ENCODE measurements at places on chromosomes 7 and 10.

DNA sequence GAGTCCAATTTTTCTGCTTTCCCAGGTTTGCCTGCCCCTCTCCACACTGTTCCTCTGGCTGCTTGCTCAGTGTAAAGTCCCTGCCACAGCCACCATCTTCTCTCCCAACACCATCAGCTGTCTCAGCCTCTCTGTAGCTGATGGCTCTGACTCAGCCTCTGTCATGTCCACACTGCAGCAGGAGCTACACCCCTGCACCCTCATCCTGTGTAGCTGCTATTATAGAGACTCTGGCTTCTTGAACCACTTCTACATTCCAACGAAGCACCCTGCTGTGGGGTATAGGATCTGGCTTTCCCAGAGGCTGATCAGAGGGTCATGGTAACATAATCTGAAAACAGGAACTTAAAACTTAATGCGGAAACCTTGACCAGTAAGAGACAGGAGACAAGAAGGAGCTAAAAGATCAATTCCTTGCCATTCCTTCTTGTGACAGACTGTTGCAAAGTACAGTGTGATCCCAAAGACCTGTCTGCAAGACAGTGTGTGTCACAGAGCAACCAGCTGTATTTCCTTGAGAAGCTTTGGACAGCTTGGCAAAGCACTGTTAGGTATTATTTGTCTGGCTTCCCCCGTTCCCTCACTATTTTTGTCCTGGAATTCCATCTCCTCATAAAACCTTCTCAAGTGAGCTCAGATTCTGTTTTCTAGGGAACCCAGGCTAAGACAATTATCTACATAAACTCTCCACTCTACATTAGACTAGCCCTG is 42.3 kb downstream of the NRCAM start:
- DNase-seq = peak; percentile 18

DNA sequence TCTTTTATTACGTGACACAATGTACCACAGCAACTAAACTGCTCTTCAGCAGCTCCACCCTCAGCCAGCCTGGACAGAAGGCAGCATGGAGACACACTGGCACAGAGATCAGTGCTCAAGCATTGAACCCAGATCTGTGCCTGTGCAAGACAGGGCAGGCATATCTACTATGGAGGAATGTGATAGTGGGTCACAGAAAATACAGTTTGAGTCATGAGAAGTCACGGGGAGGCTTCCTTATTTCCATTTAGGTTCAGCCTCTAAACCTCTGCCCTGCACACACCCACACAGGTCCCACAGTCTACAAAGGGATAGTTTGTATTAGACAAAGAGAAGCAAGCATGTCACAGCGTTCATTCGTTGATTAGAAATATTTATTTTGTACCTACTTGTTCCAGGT is 187.4 kb upstream of the AGR3 start:
- no peak for DNase-seq

GRCh38 chr10:89652806-89653370 is 7.8 kb upstream of the PANK1 start:
- DNase-seq = no peak

GRCh38 chr7:108071551-108071950 is 58.6 kb downstream of the LAMB4 start:
- no peak for DNase-seq

DNA sequence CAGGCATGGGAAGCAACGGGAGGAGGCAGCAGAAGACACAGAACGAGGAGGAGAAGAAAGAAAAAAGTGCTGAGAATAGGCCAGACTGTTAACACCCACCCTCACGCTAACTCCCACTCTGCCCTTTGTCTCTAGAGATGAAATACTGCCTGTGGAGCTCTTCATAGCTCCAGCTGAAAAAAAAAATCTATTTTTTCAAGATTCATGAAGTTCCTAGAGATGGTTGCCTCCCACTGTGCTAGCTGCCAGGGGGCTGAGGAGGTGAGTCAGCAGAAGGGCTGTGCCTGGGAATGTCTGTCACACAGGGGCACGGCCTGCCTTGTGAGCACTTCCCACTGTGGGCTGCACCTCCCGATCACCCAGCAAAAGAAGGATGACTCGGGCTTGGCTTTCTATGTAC is 144.5 kb downstream of the RNF216 start:
- peak; percentile 94 for DNase-seq

GRCh38 chr10:111650088-111650487 is 533.5 kb downstream of the GPAM start:
- no peak for DNase-seq

DNA sequence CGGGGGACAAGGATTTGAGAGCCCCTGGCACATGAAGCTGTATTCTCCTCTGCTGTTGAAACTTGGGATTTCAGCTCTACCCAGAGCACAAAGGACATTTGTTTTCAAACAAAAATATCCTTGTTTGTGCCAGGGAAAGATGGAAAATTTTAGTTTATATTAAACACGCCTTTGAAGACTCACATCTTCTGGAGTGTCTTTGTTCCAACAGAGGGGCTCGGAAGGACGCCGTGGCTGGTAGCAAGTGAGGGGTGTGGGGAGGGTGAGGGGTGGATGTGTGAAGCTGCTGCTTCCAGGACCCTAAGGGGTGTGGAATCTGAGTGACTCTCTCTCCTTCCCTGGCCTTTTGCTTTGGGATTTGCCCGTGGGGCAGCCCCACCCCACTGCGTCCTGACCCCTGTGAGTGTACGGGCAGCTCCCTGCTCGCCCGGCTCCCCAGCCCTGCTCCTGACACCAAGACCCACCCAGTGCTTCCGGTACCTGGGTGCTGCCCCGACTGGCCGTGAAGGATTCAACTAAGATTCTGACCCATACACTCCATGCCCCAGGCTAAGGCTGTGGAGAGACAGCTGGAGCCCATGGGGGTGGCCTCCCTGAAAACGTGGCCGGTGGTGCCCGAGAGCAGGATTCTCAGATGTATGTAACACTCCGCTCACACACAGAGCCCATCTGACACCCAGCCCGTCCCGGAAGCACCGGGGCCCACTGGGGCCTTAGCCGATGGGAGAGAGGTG is 59.6 kb downstream of the ZRANB1 start:
- DNase-seq = no peak

DNA sequence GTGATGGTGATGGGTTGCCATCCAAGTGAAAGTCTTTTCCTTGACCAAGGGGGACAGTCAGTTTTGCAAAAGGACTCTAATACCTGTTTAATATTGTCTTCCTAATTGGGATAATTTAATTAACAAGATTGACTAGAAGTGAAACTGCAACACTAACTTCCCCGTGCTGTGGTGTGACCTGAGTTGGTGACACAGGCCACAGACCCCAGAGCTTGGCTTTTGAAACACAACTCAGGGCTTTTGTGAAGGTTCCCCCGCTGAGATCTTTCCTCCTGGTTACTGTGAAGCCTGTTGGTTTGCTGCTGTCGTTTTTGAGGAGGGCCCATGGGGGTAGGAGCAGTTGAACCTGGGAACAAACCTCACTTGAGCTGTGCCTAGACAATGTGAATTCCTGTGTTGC is 6.9 kb downstream of the PPIF start:
- no peak for DNase-seq

GRCh38 chr7:2190531-2190930 is 42.2 kb downstream of the MAD1L1 start:
- no peak for DNase-seq

GRCh38 chr7:22487978-22488642 is 11.9 kb downstream of the STEAP1B start:
- no peak for DNase-seq

DNA sequence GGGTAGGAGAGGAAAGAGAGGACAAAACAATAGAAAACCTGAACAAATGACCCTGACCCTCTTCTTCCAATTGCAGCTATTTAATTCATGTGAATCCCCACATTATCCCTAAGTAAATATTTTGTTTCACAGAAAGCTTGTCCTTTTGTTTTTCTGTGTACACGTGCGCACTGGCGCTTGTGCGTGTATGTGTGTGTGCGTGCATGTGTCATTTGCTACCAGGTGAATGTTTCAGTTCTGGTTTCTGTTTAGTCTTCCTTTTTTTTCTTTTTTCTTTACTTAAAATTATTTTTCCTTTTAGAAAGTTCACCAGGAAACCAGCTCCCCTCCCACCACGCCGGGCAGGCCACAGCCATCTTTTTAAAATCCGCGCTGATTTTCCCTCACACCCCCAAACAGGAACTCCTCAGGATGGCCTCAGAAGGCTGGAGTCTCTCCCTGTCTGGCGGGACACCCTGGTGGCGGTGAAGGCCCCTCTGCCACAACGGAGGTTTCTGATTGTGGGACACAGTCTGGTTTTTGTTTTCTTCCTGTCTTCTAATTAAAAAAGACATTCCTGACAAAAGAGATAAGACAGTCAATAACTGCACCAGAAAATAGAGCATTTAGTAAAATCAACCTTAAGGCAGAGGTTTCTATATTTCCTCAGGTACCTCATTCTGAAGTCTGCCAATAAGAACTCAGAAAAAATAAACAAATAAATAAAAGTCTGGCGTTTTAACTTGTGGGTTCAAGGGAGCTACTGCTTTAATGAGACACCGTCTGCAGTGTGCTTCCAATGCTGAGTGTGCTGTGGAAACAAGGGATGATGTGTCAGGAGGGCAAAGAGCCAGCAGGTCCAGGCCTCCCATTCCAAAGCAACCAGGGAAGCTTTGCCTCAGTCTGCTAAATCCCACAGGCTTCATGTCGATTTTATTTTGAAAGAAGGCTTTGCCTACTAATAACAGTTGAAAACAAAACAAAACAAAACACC is 17.4 kb downstream of the IRF5 start:
- peak; percentile 78 for DNase-seq

DNA sequence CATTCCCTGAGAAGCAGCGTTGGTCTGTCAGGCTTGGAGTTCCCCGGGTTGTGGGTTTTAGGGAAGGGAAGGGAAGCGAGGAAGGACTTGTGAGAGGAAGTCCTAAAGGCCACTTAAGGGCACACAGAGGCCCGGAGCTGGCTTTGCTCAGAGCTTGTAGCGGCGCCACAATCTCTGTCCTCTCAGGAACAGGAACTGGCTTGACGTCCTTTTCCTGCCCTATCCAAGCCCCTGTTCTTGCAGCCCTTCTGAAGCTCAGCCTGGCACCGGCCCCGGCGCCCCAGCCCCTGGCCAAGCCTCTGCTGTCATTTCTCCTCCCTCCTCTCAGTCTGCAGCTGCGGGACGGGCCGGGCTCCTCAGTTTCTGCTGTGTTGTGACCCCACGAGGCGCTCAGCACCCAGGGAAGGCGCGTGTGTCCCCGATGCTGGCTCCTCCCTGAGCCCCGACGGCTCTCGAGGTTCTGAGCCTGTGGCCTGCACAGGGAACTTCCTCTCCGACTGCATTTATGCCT is at the start of gene GIMAP8:
TSS of gene GIMAP8 (plus strand) at position 140 of the 511 bp plus-strand sequence. CDS start 16,069 bp downstream, outside the sequence.
- DNase-seq = no peak

- DNase-seq = peak; percentile 12
These were observed 139.9 kb downstream of the CXCL12 start for GRCh38 chr10:44244745-44245600.

DNA sequence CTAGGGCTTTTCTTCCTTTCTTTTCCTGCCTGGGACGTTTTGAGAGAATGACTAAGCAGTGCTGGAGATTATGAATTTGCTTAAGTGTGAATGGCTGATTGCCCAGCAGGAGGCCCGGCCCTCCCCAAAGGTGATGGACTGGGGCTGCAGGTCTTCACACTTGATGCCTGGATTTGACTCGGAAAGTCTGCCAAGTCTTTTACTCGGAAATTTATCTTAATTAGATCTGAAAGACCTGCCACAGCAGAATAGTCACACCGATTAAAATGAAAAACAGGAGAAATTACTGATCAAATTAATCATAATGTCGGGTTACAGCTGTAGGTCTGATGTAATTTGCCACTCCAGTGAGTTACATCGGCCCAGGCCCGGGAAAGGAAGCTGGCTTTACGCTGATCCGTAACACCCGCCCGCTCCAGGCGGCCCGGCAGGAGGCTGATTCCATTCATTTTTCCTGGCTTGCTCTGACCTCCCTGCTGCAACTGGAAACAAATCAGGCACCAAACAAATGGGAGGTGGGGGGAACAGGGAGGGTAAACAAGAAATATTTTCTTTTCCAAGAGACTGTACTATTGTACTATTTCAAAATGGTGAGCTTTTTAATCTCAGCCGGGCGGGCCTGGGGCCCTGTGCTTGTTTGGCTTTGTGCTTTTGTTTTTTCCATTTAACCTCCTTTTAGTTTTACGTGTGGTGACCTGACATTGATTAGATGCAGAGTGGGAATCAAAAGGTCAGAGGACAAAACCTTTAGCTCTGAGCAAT is 212.4 kb upstream of the YAE1 start:
- DNase-seq = peak; percentile 51

GRCh38 chr10:115355162-115355760 is 262.1 kb downstream of the ATRNL1 start:
- DNase-seq = peak; percentile 48

GRCh38 chr7:119696336-119696735 is 576.6 kb upstream of the KCND2 start:
- DNase-seq = no peak

DNA sequence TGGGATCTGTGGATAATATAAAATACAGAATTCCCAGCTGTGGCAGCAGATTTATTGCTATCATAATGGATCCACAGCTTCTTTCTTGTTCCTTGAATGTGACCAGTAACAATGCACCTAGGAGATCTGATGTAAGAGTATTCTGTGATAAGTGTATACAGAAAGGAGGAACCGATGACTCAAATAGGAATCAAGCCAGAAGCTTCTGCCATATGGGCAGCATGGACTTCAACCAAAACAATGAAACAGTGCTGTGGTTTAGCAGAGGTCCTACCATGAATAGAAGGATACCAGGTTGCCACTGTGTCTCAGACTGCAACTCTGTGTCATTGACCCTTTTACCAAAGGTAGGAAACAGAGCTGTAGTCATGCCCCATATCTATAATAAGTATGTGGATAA is 81.8 kb downstream of the PTPRZ1 start:
- peak; percentile 81 for DNase-seq

Data from fibroblast of the aortic adventitia (primary cell).